ENCODE measurements at places on chromosomes 3 and 15. TPM values are rescaled to one million over a fixed set of nuclear protein-coding genes. Genes with fewer than 3 reads are reported as not detected.

- no peaks in the 10 kb centered on the region for H3K27me3 ChIP-seq
- no peak overlapping the region for H3K4me3 ChIP-seq
- no peaks in the 10 kb centered on the region for H3K36me3 ChIP-seq
These were observed 88.3 kb downstream of the ITPR1 start for GRCh38 chr3:4581498-4581897.

DNA sequence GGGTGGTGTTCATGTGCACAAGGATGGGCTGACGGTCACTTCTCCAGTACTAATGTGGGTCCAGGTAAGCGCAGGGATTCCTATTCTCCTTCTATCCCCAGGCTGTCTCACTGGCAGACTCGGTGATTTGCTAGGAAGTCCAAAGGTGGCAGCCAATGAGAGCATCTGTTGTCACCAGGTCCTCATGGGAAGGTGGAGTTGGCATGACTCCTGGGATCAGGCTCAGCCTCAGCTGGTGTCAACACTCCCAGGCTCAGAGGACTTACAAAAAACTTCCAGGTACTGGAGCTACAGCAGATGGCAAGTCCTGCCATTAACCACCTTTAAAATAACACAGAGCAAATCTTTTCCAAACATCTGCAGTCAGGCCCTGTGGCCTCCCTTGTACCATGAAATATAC lies 13.8 kb downstream of the XYLB start:
- DNase-seq, result no peak
- no peak overlapping the region for H3K27ac ChIP-seq
- H3K27me3 ChIP-seq, result no peaks in the 10 kb centered on the region
- H3K4me3 ChIP-seq, result no peak overlapping the region

DNA sequence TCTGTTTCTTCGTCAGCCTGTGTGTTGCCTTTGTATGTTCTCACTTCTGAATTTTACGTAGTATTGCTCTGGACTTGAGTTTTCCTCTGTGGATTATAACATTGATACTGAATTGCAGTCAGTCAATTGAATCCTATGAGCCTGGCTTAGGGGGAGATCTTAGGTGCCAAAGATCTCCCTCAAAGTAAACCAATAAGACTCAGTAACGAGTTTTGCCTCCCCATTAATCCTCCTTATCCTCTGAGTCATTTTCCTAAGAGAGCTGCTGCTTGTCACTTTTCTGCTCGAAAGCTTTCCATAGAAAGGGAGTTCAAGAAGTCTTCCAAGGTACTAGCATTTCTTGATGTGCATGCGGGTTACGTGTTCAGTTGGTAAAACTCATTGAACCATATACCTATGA lies 126.4 kb downstream of the CHDH start:
- no peaks in the 10 kb centered on the region for H3K27me3 ChIP-seq
- H3K4me3 ChIP-seq, result no peak overlapping the region
- H3K36me3 ChIP-seq, result no peaks in the 10 kb centered on the region
- no peaks in the 10 kb centered on the region for H3K4me1 ChIP-seq
- H3K27ac ChIP-seq, result no peak overlapping the region

DNA sequence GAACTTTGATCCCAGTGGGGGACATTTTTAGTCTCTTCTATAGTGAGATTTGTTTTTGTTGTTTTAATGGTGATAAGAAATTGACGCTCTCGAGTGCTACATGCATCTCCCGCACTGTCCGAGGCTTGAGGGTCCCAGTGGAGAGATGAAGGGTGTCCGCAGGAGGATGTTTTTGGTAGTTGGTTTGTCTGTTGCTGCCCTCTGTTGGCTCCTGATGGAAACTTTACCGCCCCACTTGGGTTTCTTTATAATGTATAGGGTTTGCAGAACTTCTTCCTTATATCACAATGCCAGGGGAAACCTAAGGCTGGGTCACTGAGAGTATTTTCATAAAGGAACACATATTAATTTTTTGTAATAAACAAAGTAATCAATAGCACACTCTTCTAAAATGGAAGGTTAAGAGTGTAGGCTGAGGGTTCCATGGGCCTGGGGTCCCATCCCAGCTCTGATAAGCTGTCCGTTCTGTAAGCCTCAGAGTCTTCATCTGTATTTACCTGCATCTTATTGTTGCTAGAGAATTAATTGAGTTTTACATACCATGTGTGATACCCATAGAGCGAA lies 185.3 kb upstream of the FEZF2 start:
- H3K4me1 ChIP-seq, result no peaks in the 10 kb centered on the region
- no peaks in the 10 kb centered on the region for H3K36me3 ChIP-seq
- no peak overlapping the region for H3K4me3 ChIP-seq
- H3K27ac ChIP-seq, result no peak overlapping the region
- H3K27me3 ChIP-seq, result no peaks in the 10 kb centered on the region

DNA sequence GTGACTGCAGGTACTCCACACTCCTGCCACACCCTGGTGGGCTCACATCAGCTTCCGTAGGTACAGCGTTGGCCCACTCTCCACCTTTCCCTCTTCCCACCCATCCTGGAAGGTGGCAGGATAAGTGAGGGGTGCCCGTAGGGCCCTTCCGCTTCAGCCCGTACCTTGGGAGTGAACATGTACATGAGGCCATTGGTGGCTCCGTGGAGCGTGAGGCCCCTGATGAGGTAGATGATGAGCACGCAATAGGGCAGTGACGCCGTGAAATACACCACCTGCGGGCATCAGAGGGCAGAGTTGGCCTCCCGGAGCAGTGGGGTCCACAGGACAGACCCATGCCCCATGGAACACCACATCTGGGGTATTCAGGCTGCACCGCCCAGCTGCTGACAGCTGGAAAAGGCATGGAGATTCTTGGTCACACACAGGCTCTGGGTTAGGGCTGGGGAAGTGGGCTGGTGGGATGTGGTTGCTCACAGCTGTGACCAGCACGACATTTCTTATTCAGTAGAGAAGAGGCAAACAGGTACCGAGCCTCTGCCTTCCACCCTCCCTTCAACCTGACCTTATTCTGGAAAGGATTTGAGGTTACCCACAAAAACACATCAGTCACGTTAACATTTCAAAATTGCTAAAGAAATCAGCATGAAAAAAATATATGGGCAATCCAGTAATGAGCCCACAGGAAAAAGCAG lies 23.8 kb downstream of the SLC6A20 start:
- no peaks in the 10 kb centered on the region for H3K36me3 ChIP-seq
- peaks cover 10% of the 10 kb centered on the region for H3K4me1 ChIP-seq
- H3K27me3 ChIP-seq, result no peaks in the 10 kb centered on the region
- DNase-seq, result no peak

Gene IL5RA
- 0.99 TPM for total RNA-seq

Data from CD4-positive, alpha-beta T cell (primary cell).